Endothelial cell (in vitro differentiated cells): ENCODE measurements at places on chromosomes 5 and 9. TPM values are rescaled to one million over a fixed set of nuclear protein-coding genes. Genes with fewer than 3 reads are reported as not detected.

DNA sequence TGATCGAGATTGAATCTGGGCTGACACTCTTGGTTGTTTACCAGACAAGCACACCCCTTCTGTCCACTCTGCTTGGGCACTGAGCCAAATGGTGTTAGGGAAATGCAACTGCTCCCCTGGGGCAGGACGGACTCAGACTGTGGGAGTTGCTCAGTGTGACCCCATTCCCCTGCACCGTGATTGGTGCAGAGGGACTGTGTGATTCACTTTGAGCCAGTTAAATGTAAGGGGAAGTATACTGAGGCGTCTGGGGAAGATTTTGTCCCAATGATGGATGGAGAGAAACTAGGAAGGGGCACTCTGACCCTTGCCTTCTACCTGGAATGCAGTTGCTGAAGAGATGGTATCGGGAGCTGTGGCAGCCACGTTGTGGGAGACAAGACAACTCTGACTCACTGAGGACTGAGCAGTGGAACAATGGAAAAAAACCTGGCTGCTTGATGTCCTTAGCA lies 196.0 kb upstream of the ANKRD55 start:
- no peak overlapping the region for H3K27ac ChIP-seq
- H3K4me1 ChIP-seq, result peaks cover 14% of the 10 kb centered on the region
- H3K27me3 ChIP-seq, result peaks cover 2% of the 10 kb centered on the region
- no peak overlapping the region for H3K4me3 ChIP-seq
- no peaks in the 10 kb centered on the region for H3K36me3 ChIP-seq

Gene TTC33
- total RNA-seq, result 8.6 TPM

Gene N4BP3
- total RNA-seq, result 107 TPM

- H3K36me3 ChIP-seq, result no peaks in the 10 kb centered on the region
- no peak overlapping the region for H3K4me3 ChIP-seq
- no peak for DNase-seq
These were observed 29.9 kb downstream of the FYB1 start for GRCh38 chr5:39189292-39189955.

- H3K27me3 ChIP-seq, result peaks cover under 1% of the 10 kb centered on the region
- no peaks in the 10 kb centered on the region for H3K4me1 ChIP-seq
- no peak for DNase-seq
- H3K36me3 ChIP-seq, result peaks cover 3% of the 10 kb centered on the region
- H3K27ac ChIP-seq, result no peak overlapping the region
These were observed 56.2 kb upstream of the ANKRD33B start for GRCh38 chr5:10507575-10508096.

GRCh38 chr5:40981420-40981819 lies 72.1 kb downstream of the C7 start:
- no peaks in the 10 kb centered on the region for H3K36me3 ChIP-seq
- H3K27me3 ChIP-seq, result no peaks in the 10 kb centered on the region
- H3K4me3 ChIP-seq, result no peak overlapping the region
- no peak for DNase-seq
- peaks cover 5% of the 10 kb centered on the region for H3K4me1 ChIP-seq

DNA sequence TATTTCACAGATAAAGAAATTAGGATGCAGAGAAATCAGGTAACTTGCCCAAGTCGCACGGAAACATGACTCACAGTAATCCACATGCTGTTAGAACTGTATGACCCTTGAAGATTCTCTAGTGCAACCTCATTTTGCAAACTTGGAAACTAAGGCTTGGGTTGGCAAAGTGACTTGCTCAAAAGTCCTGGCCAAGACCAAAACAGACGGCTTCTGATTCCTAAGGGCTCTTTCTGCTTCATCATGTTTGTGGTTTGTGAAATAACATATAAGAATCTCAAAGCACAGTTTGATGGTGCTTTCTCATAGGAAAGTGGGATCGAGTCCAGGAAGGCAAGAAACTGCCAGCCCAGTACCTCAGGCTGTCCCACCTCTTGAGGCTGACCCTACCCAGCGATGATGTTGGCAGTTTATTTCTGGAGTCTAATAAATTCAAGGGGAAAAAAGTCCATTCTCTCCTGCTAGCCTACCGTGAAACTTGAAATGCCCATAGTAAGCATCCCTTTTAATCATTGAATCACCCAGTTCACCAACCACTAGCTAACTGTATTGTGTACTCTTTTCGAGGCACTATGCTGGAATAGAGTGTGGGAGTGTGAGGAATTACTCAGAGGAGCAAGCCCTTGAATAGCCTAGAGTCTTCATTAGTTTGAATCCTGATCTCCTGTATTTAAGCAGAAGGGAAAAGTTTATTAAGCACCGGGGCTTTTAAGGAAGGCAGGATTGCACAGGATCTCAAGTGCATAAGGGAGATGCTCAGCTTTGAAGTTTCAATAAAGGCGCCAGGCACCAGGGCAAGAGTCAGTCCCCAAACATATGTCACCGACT lies 14.1 kb downstream of the CAPSL start:
- peaks cover 7% of the 10 kb centered on the region for H3K27me3 ChIP-seq
- peaks cover 3% of the 10 kb centered on the region for H3K4me1 ChIP-seq
- H3K4me3 ChIP-seq, result no peak overlapping the region
- H3K27ac ChIP-seq, result no peak overlapping the region
- no peaks in the 10 kb centered on the region for H3K36me3 ChIP-seq

DNA sequence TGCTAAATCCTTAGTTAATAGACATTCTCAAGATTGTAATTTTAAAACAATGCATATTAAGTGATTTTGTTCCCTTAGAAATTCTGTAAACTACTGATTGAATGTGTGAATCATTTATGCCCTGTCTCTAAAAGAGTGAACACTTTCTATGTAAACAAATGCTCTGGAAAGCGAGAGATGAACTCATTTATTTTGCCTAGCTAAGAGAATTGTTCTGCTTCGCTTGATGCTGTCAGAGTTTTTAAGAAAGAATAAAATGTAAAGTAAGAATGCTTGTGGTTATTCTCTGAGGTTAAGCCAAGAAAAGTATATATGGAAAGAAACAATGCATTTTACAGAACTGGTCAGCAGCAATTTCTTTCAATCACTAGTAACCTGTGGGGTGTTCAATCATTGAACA lies 347.4 kb upstream of the NUDT12 start:
- no peaks in the 10 kb centered on the region for H3K36me3 ChIP-seq
- no peak for DNase-seq
- no peak overlapping the region for H3K4me3 ChIP-seq
- H3K27ac ChIP-seq, result no peak overlapping the region
- peaks cover 1% of the 10 kb centered on the region for H3K27me3 ChIP-seq

Gene EQTN
- total RNA-seq, result not detected

GRCh38 chr9:78188594-78188993 lies 47.3 kb upstream of the CEP78 start:
- no peaks in the 10 kb centered on the region for H3K4me1 ChIP-seq
- no peaks in the 10 kb centered on the region for H3K36me3 ChIP-seq
- H3K27ac ChIP-seq, result no peak overlapping the region

GRCh38 chr9:136003411-136004218 lies 42.4 kb upstream of the UBAC1 start:
- H3K27me3 ChIP-seq, result peaks cover 8% of the 10 kb centered on the region
- no peak overlapping the region for H3K4me3 ChIP-seq
- DNase-seq, result no peak
- H3K36me3 ChIP-seq, result no peaks in the 10 kb centered on the region

GRCh38 chr5:109312695-109313094 lies 97.1 kb downstream of the PJA2 start:
- H3K4me3 ChIP-seq, result no peak overlapping the region
- peaks cover 3% of the 10 kb centered on the region for H3K4me1 ChIP-seq
- H3K27ac ChIP-seq, result no peak overlapping the region
- H3K36me3 ChIP-seq, result no peaks in the 10 kb centered on the region

Gene ARID3C
- not detected for total RNA-seq
